ENCODE measurements at places on chromosomes 11 and 22. TPM values are rescaled to one million over a fixed set of nuclear protein-coding genes. Genes with fewer than 3 reads are reported as not detected.

The RAC2 gene
- total RNA-seq: not detected

- H3K4me1 ChIP-seq: no peaks in the 10 kb centered on the region
- no peaks in the 10 kb centered on the region for H3K36me3 ChIP-seq
- H3K4me3 ChIP-seq: no peak overlapping the region
- H3K27me3 ChIP-seq: peaks cover 15% of the 10 kb centered on the region
- DNase-seq: no peak
Measured at GRCh38 chr11:107898270-107898669, 30.0 kb upstream of the RAB39A start.

The PACSIN3 gene
- 69.4 TPM for total RNA-seq

The PDGFD gene
- 0.45 TPM for total RNA-seq

DNA sequence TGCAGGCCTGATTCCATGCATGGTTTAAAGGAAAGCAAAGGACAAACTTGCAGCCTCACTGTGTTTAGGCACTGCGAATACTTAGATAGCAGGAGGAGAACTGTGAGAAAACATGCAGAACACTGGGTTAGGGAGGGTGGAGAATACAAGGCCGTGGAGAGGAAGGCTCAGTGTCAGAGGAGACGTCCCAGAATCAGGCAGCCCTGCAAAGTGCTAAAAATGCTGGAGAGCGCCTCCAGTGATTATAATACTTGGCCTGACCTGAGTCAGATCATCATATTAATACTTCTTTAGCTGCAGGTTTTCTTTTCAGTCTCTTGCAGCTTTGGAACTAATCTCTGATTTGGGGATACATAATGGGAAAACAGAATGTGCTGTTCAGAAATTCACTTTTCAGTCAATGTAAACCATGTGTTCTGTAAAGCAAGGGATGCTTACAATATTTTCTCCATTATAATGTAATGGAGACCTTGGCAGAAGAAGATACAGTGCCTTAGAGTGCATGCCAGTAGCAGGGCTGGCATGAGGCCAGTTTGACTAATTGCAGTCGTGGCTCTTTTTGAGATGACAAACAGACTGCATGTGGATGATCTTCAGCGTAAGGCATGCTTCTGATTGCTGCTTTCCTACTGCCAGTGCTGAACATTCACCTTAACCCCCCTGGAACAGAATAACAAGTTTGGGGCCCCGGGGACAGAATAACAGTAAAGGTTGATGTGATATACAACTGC lies 16.8 kb downstream of the EXT2 start:
- peaks cover 25% of the 10 kb centered on the region for H3K36me3 ChIP-seq
- H3K4me1 ChIP-seq: peaks cover 5% of the 10 kb centered on the region
- DNase-seq: no peak
- no peak overlapping the region for H3K27ac ChIP-seq
- H3K4me3 ChIP-seq: no peak overlapping the region

- H3K27me3 ChIP-seq: no peaks in the 10 kb centered on the region
- peaks cover 11% of the 10 kb centered on the region for H3K36me3 ChIP-seq
- no peak for DNase-seq
- H3K4me1 ChIP-seq: peaks cover 7% of the 10 kb centered on the region
Measured at GRCh38 chr22:24133187-24133965, 47.9 kb upstream of the SUSD2 start.

GRCh38 chr11:21306739-21307358 lies 637.5 kb downstream of the NELL1 start:
- H3K36me3 ChIP-seq: no peaks in the 10 kb centered on the region
- H3K4me3 ChIP-seq: no peak overlapping the region
- peaks cover 2% of the 10 kb centered on the region for H3K27me3 ChIP-seq
- DNase-seq: no peak
- no peak overlapping the region for H3K27ac ChIP-seq

- no peak for DNase-seq
- H3K4me1 ChIP-seq: no peaks in the 10 kb centered on the region
- H3K36me3 ChIP-seq: peaks cover 16% of the 10 kb centered on the region
Measured at GRCh38 chr11:114501901-114502300, 57.8 kb downstream of the NXPE1 start.

DNA sequence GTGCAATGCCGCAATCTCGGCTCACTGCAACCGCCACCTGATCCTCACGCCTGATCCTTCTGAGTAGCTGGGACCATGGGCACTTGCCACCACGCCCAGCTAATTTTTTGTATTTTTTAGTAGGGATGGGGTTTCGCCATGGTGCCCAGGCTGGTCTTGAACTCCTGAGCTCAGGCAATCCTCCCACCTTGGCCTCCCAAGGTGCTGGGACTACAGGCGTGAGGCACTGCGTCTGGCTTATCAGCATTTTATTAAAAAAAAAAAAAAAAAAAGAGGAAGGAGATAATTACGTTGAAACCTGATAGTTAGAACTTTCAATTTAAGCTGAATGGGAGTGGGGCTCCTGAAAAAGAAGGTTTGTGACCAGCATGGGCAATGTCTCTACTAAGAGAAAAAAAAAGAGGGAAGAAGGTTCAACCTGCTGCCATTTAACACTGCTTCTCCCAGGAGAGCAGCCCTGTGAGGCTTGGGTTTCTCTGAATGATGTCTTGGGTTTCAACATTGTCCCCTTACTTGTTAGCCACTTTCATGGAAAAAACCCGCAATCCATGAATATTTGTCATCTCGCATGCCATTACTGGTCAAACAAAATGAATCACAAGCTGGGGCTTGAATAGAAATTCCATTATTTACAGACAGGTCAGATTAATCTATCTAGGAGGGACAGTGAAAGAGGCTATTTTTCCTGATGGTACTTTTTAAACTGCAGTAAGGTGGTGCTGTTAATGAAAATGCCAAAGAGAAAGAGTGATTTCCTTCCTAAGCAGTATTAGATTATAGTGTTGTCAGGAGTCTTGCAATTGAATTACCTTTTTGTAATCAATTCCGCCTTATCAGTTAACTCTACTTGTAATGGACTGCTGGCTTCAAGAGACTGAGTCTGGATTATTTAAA lies 72.5 kb downstream of the PACS1 start:
- H3K4me1 ChIP-seq: peaks cover 10% of the 10 kb centered on the region
- H3K27ac ChIP-seq: no peak overlapping the region
- no peak for DNase-seq
- no peak overlapping the region for H3K4me3 ChIP-seq
- H3K27me3 ChIP-seq: no peaks in the 10 kb centered on the region
- H3K36me3 ChIP-seq: peaks cover 8% of the 10 kb centered on the region

DNA sequence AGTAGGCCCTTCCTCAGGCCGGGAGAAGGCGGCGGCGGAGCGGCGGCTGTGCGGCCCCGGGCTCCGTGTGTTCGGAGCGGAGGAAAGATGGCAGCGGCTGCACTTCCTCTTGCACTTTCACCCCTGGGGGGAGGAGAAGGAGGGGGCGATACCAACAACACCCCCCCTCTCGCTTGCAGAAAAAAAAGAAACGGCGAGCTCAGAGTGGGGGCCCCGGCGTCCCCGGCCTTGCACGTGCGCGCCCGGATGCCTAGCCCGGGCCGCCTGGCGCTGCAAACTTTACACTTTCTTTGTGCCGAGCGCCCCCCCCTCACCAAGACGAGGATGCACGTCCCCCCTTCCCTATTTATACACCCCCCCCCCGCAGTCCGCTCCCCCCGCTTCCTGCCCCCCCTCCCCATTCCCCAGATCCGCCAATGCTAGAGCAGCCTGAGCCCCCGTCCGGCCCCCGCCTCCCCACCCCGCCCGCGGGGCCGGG lies at the start of gene PATZ1:
Gene PATZ1 (minus strand): TSS at position 92 of the 478 bp plus-strand sequence. CDS start 744 bp downstream, outside the sequence.
- peak within 1 kb of the TSS; percentile 85 for H3K27ac ChIP-seq
- no peak for DNase-seq
- peaks cover 6% of the 10 kb centered on the region for H3K36me3 ChIP-seq

The TRIOBP gene
- total RNA-seq: 47.9 TPM

DNA sequence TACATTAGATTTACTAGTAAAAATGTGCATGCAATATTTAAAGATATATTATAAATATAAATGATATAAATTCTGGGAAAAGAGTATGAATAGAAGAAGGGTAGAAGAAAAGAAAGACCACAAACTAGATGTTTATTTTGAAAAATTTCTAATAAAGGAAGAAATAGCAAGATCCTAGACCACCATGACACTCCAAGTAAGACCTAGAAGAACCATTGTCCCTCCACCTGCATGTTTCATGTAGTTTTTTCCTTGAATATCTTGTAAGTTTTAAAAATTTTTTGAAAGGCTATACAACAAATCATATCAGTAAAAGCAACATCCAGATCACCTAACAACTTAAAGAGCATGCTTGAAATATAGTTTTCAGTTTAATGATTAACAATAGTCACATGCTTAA lies 46.8 kb downstream of the ARHGAP32 start:
- no peak overlapping the region for H3K4me3 ChIP-seq
- H3K27ac ChIP-seq: peak overlapping the region; percentile 82
- H3K4me1 ChIP-seq: peaks cover 75% of the 10 kb centered on the region

The CD6 gene
- not detected for total RNA-seq

DNA sequence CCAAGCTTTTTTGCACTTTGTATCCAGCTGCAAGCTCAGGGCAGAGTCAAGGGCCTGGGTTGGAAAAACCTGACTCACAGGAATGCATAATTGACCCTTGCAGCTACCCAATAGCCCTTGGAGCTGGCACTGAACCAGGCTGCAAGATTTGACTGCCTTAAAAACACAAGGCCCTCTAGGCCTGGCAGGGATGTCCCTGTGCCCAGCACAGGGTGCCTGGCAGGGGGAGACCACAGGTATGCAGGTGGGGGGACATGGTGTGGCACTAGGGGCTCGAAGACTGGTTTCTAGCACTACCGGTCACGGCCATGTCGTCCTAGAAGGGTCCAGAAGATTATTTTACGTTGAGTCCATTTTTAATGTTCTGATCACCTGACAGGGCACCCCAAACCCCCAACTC lies 30.2 kb downstream of the SBF1 start:
- no peak overlapping the region for H3K27ac ChIP-seq
- no peak for DNase-seq
- H3K4me3 ChIP-seq: no peak overlapping the region
- H3K4me1 ChIP-seq: peaks cover 17% of the 10 kb centered on the region
- H3K27me3 ChIP-seq: no peaks in the 10 kb centered on the region

DNA sequence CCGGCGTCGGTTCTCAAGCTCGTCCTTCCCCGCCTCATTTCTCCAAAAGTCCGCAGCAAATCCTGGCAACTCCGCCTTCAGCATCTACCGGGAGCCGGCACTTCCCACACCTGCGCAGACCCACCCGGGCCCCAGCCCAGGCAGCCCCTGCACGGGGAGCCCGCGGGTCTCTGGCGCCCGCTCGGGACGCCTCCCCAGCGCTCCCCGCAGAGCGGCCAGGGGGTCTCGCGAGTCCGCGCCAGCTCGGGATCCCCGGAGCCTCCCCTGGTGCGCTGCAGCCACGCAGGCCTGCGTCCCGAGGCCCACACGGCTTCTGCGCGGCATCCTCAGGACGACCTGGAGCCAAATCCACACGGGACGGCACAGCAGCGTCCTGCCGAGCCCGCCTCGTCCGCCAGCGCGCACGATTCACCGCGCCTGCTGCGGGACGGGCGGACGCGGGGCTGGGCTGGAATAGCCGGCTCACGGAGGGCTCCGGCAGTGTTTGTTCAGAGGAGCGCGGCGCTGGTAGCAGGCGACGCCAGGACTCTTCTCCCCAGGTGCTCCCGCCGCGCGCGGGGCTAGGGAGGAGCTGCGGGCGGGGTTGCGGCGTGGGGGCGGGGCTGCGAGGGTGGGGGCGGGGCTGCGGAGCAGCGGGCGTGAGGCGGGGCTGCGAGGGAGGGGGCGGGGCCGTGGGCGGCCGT lies 816 bp upstream of the PHRF1 start:
- H3K27me3 ChIP-seq: no peaks in the 10 kb centered on the region
- peaks cover 45% of the 10 kb centered on the region for H3K4me1 ChIP-seq
- DNase-seq: no peak
- H3K4me3 ChIP-seq: peak overlapping the region; percentile 81

The KIAA1671 gene
- total RNA-seq: 27.5 TPM

The SAC3D1 gene
- total RNA-seq: 14.3 TPM

GRCh38 chr11:8081591-8082250 lies 710 bp downstream of the TUB start:
- H3K27ac ChIP-seq: no peak overlapping the region
- H3K36me3 ChIP-seq: no peaks in the 10 kb centered on the region
- DNase-seq: peak; percentile 92

GRCh38 chr11:132424433-132424832 lies 1054.0 kb downstream of the NTM start:
- H3K27me3 ChIP-seq: peaks cover 11% of the 10 kb centered on the region
- H3K4me1 ChIP-seq: peaks cover 18% of the 10 kb centered on the region
- DNase-seq: no peak
- no peak overlapping the region for H3K27ac ChIP-seq
- H3K36me3 ChIP-seq: peaks cover 1% of the 10 kb centered on the region

The ALDH3B2 gene
- total RNA-seq: not detected

The NNMT gene
- total RNA-seq: 370 TPM

DNA sequence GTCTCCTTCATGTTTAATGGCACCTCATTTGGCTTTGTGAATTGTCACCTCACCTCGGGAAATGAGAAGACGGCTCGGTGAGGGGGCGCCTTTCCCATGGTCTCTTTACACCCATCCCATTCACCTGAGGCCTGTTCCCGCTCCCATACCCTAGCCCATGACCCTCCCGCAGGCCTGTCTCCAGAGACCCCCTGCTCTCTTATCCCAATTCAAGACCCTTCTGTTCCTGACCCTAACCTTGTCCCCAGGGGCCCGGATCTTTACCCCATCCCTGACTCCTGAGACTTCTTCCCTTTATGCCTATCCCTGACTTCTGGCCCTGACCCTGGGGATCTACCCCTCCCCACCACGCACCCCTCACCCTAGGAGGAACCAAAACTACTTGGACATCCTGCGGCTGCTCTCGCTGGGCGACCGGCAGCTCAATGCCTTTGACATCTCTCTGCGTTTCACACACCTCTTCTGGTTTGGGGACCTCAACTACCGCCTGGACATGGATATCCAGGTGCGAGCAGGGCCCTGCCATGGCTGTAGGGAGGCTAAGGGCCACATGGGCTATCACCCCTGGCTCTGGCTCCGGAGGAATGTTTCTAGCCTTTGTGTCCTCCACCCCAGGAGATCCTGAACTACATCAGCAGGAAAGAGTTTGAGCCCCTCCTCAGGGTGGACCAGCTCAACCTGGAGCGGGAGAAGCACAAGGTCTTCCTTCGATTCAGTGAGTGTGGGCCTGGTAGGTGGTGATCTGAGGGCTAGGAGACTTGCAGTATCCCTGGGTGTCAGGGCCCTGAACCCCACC lies 7.9 kb downstream of the INPPL1 start:
- peaks cover 10% of the 10 kb centered on the region for H3K4me1 ChIP-seq
- H3K36me3 ChIP-seq: peaks cover 52% of the 10 kb centered on the region
- no peaks in the 10 kb centered on the region for H3K27me3 ChIP-seq
- H3K27ac ChIP-seq: no peak overlapping the region

DNA sequence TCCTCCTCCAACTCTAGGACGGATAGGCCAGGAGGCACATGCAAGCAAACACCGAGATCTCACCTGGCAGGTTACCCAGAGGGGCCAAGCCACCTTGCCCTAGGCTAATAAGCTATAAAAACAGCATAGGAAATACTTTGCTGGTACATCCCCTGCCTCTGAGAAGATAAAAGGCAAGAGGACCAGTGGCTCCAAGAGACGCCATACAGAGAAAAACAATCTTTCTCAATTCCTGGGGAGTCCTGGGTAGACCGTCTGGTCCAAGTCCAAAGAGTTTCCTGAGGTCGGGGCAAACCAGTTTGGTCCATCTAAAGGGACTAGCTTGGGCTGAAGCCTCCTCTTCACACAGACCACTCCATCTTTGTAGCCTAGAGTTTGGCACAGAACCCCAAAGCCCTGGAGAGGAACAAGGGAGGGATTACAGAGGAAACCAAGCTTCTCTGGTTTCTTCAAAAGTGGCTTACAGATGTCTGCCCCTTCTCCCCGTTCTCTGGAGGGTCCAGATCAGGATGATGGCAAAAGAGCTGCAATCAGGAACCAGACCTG lies 40.4 kb downstream of the NUMA1 start:
- DNase-seq: no peak
- no peak overlapping the region for H3K4me3 ChIP-seq
- H3K4me1 ChIP-seq: peaks cover 30% of the 10 kb centered on the region
- H3K36me3 ChIP-seq: peaks cover 5% of the 10 kb centered on the region
- H3K27me3 ChIP-seq: no peaks in the 10 kb centered on the region
- H3K27ac ChIP-seq: no peak overlapping the region
